Left lung (tissue), 14 donors: ENCODE measurements at places on chromosomes 3 and 15.

DNA sequence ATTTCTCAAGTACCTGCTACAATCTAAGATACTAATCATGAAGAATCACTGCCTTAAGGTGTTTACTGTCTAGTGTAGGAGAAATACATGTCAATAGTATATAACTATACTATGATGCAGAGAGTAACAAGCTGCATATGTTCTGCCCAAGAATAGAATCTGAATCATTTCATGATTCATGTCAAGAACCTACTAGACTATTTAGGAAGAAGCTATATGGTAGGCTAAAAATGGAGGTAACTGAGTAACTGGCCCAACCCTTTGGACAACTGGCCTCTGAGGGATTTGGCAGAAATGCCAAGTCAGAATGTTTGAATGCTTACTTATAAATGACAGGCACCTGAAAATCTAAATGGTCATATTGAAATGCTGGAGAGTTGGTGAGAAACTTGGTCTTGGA is 59.9 kb upstream of the DGKG start:
- DNase-seq, result no peak

- no peak for DNase-seq
Observed at GRCh38 chr15:47872869-47873432, 155.6 kb downstream of the SEMA6D start.

GRCh38 chr3:76264911-76265310 is 479.6 kb upstream of the ZNF717 start:
- no peak for DNase-seq

GRCh38 chr3:126963261-126964190 is 19.4 kb upstream of the PLXNA1 start:
- no peak for DNase-seq

GRCh38 chr15:66820481-66821176 is 118.6 kb downstream of the SMAD6 start:
- DNase-seq, result no peak

- DNase-seq, result no peak
Observed at GRCh38 chr3:152839511-152839910, 4.6 kb downstream of the P2RY1 start.

DNA sequence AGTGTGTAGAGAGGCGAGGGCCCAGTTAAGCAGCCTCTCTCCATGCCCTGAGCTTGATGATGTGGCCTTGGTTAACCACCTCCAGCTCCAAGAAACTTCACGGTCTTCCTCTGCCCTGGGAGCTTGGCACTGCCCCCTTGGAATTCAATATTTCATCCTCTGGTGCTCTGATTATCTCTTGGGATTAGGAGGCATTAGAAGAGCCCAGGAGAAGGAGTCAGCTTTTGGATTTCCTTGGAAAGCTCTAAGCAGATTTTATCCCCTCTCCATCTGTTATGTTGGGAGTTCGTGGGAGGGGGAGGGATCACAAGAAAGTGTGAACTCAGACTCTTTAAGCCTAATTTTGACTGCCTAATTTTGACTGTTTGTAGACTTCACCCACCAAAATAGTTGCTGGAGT is 132.7 kb upstream of the AGBL1 start:
- DNase-seq, result no peak

DNA sequence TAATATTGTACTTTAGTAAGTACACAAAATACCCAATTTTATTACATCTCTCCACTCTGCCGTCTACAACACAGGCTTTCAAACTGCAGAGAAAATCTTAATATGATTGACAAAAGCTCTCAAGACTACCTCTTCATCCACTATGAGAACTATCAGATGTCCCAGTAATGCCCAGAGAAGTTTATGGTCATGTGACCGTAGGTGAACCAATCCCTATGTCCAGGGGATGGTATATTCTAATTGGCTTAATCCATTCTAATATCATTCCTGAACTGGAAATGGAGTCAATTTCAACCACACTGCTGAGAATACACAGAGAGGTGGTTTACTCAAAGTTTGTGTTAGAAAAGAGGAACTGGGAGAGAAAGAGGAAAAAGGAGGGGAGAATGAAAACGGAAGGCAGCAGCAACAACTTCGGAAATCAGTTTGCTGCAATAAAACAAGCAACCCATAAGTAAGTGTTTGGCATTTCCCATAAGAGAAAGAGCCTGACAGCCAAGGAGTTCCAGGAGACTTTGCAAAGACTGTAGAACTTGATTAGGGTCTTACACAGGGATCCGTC is 7.3 kb downstream of the SST start:
- DNase-seq, result no peak

- no peak for DNase-seq
Observed at GRCh38 chr3:9170851-9171160, 78.6 kb downstream of the SRGAP3 start.

DNA sequence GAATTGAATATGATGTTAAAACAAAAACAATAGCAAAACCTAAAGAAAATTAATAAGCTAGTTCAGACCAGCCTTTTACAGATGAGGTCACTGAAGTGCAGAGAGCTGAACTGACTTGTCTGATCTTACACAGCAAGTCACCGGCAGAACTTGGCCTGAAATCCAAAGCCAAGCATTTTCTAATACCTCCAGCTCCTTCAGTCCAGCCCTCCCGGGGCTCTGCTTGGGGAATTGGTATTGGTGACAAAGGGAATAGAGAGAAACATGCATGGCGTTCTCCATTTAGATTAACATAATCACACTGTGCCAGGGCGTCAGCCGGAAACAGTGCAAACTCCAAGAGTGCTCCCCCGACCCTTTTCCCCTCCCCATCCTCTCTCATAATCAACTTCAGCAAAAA is 14.1 kb upstream of the ZSCAN2 start:
- no peak for DNase-seq
